Smooth muscle cell of the coronary artery (primary cell): ENCODE measurements at places on chromosomes 12 and 14. TPM values are rescaled to one million over a fixed set of nuclear protein-coding genes. Genes with fewer than 3 reads are reported as not detected.

Gene KLHDC1
- total RNA-seq: 2.9 and 9.4 TPM in 2 replicates

Gene SERPINA3
- 5.3 and 15.9 TPM in 2 replicates for total RNA-seq

Gene COCH
- 0.12 and 0.15 TPM in 2 replicates for total RNA-seq

Gene GALNT8
- total RNA-seq: under 0.01 TPM in 1 of 2 replicates, not detected in the other

Gene IKZF4
- total RNA-seq: 0.35 and 0.83 TPM in 2 replicates

Gene CABP1
- 0.82 and 0.83 TPM in 2 replicates for total RNA-seq

Gene LRP1-AS
- total RNA-seq: not detected in 2 replicates

Gene HOXC9
- total RNA-seq: 0.08 TPM in 1 of 2 replicates, not detected in the other

Gene KRT78
- total RNA-seq: not detected in 2 replicates

Gene SPIC
- not detected in 2 replicates for total RNA-seq

Gene TESPA1
- not detected in 2 replicates for total RNA-seq

Gene SH2B3
- 5.1 and 14.7 TPM in 2 replicates for total RNA-seq

Gene HHIPL1
- 3.7 and 7.0 TPM in 2 replicates for total RNA-seq

Gene SLC6A15
- 0.08 and 12.2 TPM in 2 replicates for total RNA-seq

Gene ATL1
- total RNA-seq: 0.98 and 8.7 TPM in 2 replicates

Gene TSPAN19
- total RNA-seq: under 0.01 and 0.12 TPM in 2 replicates

Gene ZC2HC1C
- total RNA-seq: 0.23 and 0.53 TPM in 2 replicates

Gene ZBTB39
- 2.6 and 3.7 TPM in 2 replicates for total RNA-seq

Gene SMIM41
- total RNA-seq: 0.12 and 0.15 TPM in 2 replicates

Gene POTEG
- not detected in 2 replicates for total RNA-seq

Gene KRT82
- not detected in 2 replicates for total RNA-seq

Gene GALNT9
- not detected in 2 replicates for total RNA-seq

Gene NYNRIN
- 3.2 and 9.0 TPM in 2 replicates for total RNA-seq

Gene RNASE3
- total RNA-seq: not detected in 2 replicates

Gene KRT3
- total RNA-seq: not detected in 2 replicates

Gene FANCM
- total RNA-seq: 2.2 and 4.1 TPM in 2 replicates
